ENCODE measurements at places on chromosomes 7 and 10.

DNA sequence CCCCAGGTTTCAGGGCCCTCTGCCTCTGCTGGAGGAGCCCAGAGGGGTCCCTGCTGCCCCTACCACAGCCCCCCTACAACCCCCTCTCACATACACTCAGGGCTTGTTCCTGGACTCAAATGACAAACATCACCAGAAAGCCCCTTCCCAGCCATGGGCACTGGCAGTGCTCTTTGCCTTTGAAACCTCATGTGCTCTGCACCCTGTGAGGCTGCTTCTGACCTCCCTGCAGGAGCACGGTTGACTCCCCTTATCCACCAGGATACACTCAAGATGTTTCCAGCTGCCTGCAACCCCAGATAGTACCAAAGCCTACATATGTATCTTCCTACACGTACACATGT is 3.5 kb upstream of the ADIRF start:
- no peak for DNase-seq

- DNase-seq: no peak
Measured at GRCh38 chr7:156109988-156110387, 297.7 kb upstream of the SHH start.

- DNase-seq: no peak
Measured at GRCh38 chr7:22083704-22084240, 138.1 kb upstream of the CDCA7L start.

- no peak for DNase-seq
Measured at GRCh38 chr7:52917982-52918578, 117.4 kb upstream of the POM121L12 start.

DNA sequence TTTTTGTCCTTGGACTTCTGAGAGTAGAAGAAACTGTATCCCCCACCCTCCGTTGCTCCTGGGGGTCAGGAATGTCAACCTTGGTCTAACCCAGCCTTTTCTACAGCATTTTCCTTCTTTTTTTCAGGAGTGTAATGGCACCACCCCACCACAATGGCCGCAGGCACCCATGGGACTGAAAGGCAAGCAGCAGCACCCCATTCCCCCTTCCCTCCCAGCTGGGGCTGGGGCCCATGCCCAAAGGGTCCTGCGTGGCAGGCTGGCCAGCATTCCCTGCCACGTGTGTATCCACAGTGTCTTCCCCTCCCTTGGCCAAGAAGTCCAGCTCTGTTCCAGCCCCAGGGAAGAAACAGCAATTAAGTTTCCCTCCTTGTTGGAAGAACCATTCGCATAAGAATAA is 106.9 kb downstream of the ZPBP start:
- DNase-seq: no peak

DNA sequence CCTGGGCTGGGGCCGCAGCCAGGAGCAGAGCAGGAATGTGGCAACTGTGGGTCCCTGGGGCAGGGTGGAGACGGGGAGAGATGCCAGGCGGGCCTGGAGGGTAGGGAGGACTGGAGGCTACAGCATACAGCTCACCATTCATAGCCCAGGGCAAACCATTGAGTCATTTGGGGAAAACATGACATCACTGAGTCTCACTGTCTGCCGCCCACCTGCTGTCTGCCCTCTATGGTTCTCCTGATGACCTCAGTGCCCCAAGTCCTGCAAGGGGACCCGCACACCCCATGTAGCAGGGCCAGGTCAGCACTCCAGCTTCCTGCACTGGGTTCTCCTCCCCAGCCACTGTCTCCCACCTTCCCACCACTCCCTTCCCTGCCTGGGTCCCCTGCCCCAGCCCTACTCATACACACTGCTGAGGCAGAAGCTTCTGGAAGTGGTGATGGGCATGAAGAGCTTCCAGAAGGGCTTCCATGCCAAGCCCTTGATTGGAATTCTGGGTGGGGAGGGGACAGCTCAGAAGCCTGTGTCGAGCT is 10.4 kb downstream of the CHST3 start:
- peak; percentile 99 for DNase-seq
